Left renal cortex interstitium (tissue), 4 donors: ENCODE measurements at places on chromosomes 12 and 14. TPM values are rescaled to one million over a fixed set of nuclear protein-coding genes. Genes with fewer than 3 reads are reported as not detected.

The STXBP6 gene
- 8.9 TPM for polyA plus RNA-seq

The SOCS2 gene
- 32.9 TPM for polyA plus RNA-seq

The WDHD1 gene
- 15.3 TPM for polyA plus RNA-seq

- DNase-seq, result no peak
Observed at GRCh38 chr12:117580718-117581062, 219.3 kb upstream of the NOS1 start.

GRCh38 chr14:58750321-58751269, 112.8 kb downstream of the DACT1 start:
- DNase-seq, result no peak

DNA sequence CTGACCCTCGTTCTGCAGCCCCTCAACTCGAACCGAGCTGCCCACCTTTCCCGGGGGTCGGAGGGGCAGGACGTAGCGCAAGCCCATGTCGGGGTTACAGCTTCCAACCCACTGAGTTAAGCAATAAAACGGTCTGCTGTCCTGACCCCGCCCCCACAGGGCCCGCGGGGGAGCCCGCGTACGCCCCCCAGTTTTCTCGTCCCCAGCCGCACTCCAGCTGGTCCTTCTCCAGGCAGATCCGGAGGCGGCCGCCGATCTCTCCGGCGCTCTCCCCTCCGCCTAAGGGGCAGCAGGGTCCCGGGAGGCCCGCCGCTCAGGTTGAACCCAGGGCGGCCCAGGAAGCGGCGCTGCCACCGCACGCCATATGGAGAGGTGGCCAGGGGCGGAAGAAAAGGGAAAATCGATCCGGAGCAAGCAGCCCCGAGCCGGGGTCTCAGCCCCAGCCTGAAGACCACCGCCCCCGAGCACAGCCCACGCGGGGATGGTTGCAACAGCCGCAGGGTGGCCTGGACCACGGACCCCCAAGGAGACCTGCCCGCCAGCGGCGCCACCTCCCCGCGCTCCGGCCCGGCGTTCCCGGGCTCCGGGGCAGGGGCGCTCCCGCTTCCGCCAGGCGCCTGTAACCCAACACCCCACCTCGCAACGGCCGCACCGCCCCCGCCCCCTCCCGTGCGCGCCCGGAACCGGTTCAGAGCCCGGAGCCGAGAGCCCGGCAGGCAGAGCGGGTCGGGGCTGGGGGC, 760 bp downstream of the ACTN1 start:
- no peak for DNase-seq

DNA sequence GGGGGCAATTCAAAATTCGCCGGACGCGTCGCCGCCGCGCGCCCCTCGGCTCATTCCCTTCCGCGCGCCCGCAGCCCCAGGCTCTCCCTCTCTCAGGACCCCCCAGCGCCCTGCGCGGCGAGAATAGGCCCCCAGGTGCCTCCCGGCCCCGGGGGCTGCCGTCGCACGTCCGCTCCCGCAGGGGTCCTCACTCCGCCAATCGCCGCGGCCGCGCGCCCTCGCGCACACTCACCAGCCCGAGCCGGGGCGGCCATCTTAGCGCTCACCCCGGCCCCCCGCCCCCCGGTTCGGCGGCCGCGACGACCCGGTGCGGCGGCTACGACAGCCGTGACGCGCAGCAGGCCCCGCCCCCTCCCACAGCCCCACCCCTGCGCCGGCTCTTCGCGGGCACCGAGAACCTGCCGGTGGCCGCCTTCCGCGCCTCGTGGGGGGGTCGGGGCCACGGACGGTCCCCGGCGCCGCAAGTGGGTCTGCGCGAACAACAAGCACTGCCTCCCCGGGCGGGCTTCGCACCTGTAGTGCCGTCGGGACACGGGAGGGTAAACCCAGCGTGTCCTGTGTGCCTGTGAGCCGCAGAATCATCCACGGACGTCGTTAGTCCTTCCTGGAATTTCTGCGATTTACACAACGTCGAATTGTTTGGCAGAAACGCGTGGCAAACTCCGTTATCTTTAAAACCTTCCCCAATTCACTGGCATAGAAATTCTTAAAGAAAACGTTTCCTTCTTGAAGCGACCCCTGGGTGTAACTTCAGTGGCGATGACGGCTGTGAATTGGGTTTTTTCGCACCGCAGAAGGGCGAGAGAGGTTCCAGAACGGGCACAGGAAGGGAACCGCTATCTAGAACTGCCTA, 2.5 kb downstream of the USP44 start:
- no peak for DNase-seq

GRCh38 chr14:31536201-31536960, 24.8 kb upstream of the NUBPL start:
- DNase-seq, result no peak

DNA sequence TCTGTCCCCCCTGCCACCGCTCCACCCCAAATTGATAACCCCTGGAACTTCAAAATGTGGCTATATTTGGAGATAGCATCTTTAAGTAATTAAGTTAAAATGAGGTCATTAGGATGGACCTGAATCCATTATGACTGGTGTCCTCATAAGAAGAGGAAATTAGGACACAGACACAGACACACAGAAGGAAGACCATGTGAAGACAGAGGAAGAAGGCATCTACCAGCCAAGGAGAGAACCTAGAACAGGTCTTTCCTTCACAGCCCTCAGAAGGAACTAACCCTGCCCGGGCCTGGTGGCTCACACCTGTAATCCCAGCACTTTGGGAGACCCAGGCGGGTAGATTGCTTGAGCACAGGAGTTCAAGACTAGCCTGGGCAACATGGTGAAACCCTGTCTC, 3.6 kb upstream of the HRK start:
- no peak for DNase-seq

DNA sequence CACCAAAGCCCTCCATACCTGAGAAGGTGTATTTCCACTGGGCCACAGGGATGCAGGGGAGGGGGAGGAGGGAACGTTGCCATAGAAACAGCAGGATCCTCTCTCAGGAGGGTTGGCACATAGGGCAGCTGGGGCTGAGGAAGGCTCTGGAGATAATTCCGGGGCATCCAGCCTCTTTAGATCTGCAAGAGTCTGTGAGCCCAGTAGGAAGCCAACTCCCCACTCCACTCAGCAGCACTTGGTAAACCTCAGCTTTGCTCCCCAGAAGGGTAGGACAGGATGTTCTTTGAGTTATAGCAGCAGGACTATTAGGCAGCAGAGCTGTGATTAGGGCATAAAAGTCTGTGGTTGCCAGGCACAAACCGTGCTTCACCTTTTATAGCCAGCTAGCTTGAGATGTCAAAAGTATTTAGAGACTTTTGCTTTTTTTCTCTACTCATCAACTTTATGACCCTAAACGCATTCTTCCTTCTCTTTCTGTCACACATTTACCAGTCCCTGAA, 7.8 kb upstream of the PLEKHG3 start:
- no peak for DNase-seq

- no peak for DNase-seq
Observed at GRCh38 chr14:105022276-105022670, 1.4 kb upstream of the CDCA4 start.

DNA sequence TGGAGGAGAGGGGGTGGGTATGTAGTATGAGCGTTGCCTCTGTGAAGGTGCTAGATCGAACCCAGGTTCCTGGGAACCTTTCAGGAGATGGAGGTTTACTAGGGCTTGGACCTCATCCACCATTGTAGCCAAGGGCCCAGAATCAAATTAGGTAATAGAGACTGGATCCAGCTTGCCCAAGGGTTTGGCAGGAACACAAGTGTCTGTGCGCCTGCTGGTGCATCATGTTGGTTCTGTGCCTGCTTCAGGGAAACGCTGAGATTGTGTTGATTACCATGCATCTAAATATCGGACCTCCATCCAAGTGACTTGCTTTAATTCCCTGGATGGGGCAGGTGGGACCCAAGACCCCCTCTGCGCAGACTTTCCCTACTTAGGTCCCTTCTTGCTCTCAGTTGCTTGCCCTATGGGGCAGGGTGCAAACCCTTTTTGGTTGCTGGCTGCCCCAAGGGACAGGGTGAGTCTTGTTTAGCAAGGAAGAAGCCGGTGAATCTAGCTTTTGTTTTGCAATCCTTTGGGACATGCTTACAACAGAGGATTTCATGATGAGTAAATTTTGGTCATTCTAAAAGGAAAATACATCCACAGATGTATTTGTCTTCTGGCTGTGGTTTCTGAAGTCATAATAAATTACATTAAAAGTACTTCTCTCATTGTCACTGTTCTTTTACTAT, 189.8 kb upstream of the PRICKLE1 start:
- no peak for DNase-seq

DNA sequence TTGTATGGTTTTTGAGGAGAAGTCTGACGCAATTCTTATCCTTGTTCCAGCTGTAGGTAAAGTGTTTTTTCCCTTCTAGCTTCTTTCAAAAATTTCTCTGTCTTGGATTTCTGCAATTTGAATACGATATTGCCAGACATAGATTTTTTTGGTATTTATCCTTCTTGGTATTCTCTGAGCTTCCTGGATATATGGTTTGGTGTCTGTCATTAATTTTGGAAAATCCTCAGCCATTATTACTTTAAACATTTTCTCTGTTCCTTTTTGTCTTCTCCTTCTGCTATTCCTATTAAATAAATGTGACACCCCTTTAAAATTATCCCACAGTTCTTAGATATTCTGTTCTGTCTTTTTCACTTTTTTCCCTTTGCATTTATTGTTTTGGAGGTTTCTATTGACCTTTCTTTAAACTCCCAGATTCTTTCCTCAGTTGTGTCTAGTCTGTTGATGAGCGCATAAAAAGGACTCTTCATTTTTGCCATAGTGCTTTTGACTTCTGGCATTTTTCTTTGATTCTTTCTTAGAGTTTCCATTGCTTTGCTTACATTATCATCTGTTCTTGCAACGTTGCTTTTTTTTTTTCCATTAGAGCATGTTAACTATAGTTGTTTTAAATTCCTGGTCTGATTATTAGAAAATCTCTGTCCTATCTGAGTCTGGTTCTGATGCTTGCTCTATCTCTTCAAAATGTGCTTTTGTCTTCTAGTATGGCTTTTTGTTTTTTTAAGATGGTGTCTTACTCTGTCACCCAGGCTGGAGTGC, 129.1 kb downstream of the MSRB3 start:
- DNase-seq, result no peak

- no peak for DNase-seq
Observed at GRCh38 chr14:36981832-36982529, 190.4 kb downstream of the SLC25A21 start.

DNA sequence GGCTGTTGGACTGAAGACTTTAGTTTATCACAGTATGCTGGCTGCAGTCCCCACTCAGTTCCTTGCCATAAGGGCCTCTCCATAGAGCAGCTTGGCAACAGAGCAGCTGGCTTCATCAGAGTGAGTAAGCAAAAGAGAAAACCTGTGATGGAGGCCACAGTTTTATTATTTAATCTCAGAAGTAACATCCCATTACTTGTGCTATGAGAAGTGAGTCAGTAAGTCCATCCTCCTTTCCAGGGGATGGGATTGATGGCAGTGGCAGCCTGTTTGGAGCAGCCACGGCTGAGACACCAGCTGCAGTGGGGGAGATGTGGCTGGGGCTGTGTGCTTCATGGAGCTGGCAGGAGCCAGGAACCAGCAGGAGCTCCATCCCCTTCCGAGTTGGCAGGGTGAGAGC, 138.5 kb upstream of the SRRM4 start:
- no peak for DNase-seq
